ENCODE measurements at places on chromosomes 4 and X.
A peak's percentile ranks its signal among the peaks of the same experiment; 100 is the strongest.

DNA sequence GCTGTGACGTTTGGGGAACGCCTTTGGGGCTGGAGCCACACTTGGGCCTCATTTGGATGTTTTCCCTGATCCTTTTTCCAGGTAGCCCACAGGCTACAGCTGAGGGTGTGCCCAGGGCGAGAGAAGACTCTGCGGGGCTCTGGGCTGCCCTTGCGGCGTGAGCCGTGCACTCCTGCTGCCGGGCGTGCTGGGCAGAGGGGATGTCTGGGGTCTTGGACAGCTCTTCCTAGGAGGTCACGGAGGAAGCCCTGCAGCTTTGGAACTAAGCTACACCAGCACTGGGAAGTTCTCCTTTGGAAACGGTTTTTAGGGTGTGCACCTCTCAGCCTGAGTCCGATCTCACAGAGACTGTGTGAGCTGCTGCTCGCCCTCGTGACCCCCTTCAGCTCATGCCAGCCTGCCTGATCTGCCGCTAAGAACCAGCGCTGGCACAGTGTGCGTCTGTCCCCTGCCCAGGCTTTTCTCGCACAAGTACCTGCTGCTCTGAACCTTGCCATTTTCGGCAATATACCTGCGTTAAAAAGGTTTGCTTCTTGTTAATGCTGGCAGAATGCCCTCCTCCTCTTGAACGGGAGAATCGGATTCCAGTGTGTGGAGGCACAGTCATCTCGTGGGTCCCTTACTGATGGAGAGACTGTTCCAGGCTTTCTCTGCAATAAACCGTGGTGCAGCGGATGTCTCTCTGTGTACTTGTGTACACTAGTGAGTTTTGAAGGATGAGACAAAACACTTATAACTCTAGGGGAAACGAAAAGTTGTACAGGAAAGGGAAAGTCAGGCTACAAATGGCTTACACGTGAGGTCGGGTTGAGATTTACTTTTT, 14.3 kb downstream of the MSANTD1 start:
- no peak for DNase-seq

- no peak for DNase-seq
Measured at GRCh38 chr4:37040816-37041215, 203.7 kb upstream of the NWD2 start.

GRCh38 chrX:104745152-104745551, 179.2 kb downstream of the IL1RAPL2 start:
- no peak for DNase-seq

GRCh38 chr4:126470862-126471261, 1156.1 kb downstream of the FAT4 start:
- DNase-seq = no peak

DNA sequence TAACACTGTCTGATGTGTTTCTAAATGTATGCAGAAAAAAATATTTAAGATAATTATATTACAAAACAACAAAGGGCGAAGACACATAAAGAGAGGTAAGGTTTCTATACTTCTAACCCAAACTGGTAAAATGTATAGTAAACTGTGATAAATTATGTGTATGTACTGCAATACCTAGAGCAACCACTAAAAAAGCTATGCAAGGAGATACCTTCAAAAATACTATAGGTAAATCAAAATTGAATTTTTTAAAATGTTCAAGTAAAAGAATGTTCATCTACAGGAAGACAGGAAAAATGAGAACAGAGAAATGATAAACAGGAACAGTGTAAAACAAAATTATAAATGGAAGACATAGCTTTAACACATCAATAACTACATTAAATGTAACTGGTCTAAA, 27.3 kb upstream of the RAI2 start:
- no peak for DNase-seq

GRCh38 chrX:50497114-50497513, 26.5 kb upstream of the DGKK start:
- DNase-seq = no peak

- no peak for DNase-seq
Measured at GRCh38 chr4:14392378-14392777, 609.9 kb upstream of the CPEB2 start.

DNA sequence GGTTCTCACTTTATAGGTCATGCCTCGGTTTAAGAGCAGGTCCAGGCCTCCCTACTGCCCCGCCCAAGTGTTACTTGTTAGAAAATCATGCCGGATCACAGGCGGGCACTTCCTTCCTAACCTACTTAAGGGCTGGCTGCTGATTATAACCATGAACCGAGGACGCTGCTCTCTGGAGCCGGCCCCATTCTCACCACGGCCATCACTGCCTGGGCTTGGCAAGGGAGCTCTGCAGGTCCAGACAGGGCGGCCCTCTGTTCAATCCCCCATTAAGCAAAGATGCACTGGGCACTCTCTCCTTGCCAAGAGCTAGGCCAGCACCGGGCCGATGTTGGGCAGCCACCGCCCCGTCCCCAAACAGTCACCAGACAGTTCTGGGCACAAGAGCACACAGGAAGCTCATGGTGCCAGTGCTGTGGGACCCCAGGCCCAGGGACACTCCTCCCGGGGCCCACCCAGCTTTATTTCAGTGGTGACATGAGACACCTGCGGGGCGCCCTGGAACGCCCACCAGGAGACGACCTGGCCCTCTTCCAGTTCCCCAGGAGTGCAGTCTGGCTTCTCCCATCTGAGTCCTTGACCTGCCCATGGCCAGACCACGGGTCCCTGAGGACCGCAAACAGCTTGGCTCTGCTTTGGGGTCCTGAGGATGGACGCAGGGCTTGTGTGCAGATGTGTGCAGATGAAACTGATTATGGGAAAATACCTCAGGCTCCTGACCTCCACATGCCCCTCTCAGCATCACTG, 44.0 kb downstream of the ABLIM2 start:
- no peak for DNase-seq

- DNase-seq = no peak
Measured at GRCh38 chr4:183200453-183200852, 101.4 kb downstream of the WWC2 start.

- no peak for DNase-seq
Measured at GRCh38 chr4:142155347-142155746, 519.0 kb downstream of the IL15 start.

DNA sequence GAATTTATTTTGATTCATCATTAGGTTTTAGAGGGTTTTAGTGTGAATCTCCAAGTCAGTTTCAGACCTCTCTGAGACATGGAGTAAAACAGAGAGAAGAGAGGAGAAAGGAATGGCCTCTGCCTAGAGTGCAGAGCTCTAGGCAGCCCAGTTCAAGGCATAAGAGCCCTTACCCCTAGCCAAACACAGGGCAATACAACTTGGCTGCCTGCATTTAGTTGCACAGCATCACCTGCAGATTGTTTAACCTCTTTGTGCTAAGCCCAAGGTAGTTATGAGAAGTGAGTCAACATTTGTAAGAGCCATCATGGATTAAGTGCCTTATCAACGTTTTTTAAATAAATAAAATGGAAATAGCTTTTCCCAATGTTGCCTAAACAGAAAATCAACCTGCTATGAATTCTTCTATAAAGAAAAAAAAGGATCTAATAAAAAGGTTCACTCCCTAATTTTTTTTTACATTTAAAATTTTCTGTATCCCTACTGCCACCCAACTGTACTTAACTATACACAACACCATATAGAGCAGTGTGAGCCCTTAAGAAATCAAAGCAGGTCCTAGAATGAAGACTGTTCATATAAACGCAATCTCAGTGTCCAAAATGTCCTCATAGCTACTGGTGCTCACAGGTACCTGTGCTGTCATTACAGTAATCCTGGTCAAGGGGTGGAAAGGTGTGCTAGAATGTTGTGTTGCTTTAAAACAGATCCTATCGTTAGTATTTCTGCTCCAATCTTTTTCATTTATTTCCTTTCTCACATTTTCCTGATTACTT, 36.0 kb downstream of the PF4 start:
- DNase-seq = no peak

DNA sequence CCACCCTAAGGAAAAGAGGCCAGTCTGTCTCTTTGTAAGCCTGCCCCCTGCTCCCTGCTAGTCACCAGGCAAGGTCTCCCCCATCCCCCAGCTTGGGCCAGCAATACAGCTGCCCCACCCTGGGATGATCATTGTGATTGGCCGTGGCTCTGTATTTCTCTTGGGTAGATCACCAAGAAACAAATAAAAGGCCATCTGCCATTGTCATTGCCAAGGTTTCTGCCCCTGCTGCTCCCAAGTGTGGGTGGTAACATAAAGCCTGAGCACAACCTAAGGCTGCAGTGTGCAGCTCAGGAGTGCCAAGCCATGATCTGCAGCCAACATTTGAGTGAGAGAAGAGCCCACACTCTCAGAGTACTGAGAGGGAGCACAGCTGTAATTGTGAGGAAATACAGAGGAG, 241.0 kb upstream of the POF1B start:
- DNase-seq = no peak

GRCh38 chrX:9835585-9836210, 49.5 kb downstream of the SHROOM2 start:
- DNase-seq = no peak

DNA sequence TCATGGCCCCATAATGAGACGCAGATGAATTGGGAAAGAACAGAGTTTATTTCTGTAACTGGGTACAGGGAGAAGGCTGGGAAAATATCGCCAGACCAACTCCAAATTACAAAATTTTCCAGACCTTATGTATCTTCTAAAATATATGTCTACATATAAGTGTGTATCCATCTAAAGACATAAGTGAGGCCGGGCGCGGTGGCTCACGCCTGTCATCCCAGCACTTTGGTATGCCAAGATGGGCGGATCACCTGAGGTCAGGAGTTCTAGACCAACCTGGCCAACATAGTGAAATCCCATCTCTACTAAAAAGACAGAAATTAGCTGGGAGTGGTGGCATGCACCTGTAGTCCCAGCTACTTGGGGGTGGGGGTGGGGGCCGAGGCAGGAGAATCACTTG, 11.7 kb upstream of the DHRSX start:
- no peak for DNase-seq

DNA sequence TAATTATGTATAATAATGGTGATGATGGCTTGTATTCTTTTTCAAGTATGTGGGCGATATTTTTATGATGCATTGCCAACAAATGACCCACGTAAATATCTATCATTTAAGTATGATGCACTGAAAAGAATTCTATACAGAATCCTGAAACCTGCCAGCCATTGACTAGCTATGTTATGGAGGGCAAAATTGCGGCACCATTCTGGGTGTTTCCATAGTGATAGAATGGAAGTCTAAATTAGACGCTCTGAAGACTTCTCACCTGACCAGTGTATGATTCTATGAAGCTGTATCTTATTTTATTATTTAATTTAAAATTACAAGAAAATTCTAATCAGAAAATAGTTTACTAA, 677 bp upstream of the CENPC start:
- no peak for DNase-seq

DNA sequence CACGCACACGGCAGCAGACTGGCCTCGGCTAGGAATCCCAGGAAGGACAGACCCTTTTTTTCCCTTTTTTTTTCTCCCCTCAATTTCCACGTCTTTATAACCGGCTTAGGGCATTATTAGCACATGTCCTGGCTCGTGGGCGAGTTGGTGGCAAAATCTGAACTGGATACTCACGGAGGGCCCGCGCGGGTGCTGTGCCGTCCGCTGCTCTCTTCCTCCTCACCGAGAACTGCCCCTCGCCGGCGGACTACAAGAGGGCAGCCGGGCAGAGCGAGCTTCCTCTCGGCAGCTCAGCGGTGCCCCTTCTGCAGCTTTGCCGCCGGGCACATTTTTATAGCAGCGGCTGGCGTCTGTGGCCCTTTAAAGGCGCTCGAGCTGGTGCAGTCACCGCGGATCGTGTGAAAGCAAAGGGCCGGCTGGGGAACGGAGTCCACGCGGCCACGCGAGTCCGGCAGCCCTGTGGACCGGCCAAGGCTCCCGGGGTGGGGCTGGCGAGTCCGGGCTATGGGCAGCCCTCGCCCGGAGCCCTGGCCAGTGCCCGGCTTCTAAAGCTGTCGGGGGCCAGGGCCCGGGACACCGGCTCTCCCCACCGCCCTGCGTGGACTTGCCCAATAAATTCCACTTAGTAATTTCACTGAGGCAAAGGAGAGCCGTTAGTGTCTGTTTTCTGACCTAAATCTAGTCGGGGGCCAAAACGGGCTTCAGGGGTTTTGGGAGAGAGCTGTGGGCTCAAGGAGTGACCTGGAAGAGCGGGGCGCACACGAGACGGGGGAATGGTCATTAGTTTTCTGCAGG, 1.3 kb upstream of the CITED1 start:
- DNase-seq = peak; percentile 12

- peak; percentile 74 for DNase-seq
Measured at GRCh38 chrX:37745354-37745753, 34.5 kb upstream of the CYBB start.

DNA sequence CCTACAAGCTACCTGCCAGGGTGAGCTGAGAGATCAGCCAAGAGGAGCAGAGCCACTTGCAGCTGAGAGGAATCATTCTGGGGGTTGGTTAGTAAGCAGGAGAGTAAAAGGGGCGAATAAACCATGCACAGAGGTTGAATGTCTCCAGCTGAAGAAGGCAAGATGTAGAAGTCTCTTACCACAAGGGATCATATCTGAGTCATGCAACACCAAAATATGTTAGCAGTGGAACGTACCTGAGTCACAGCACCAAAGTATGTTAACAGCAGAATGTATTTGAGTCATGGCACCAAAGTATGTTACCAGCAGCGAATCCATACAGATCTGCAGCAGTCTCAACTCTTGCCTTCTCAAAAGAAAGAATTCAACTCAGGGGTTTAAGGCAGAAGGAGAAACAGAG, 29.9 kb downstream of the C4orf51 start:
- DNase-seq = no peak

DNA sequence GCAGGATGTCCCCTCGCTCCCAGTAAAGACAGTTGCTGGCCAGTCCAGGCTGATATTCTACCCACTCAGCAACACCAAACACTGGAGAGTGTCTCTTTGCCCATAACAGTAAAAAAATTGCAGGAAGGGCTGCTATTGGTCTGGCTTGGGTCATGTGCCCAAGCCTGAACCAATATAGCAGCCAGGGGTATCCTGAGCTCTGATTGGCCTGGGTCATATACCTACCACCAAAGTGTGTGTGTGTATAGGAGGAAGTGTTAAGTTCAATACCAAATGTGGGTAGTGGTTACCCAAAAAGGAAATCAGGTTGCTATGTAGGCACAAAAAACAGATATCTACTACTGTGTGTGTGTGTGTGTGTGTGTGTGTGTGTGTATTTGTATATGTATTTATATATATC, 373.2 kb downstream of the BCOR start:
- no peak for DNase-seq

DNA sequence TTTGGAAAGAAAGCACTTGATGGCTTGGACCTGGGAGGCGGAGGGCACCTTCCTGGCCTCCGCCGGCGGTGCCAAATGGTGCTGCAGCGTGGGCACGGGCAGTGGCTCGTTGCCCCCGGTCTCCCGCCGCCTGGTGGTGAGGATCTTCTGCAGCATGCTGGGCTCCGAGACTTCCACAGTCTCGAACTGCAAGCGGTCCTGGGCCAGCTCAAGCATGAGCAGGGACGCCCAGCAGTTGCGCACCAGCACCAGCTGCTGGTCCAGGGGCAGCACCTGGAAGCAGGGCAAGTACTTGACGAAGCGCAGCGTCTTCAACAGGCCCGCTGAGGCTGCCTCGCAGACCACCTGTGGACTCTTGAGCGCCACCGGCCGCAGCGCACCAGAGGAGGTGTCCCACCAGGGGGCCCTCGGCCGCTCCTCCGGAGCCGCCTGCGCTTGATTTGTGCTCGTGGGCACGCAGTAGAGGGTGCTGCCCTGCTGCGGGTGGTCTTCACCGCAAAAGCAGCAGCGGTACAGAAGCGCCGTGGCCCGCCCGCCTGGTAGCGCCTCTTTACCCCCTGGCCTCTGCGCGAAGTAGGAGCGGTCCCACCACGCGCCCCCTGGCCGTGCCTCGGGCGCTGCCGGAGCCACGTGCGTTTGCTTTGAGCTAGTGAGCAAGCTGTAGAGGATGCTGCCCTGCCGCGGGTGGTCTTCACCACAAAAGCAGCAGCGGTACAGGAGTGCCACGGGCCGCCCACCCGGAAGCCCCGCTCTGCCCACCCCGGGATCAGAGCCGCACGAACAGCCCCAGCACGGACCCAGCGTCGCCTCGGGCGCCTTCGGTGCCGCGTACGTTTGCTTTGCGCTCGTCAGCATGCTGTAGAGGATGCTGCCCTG, 689 bp downstream of the NR0B1 start:
- DNase-seq = no peak
